ENCODE measurements at places on chromosomes 16 and 17.

- no peak for DNase-seq
These were observed 713.2 kb downstream of the KCNJ2 start for GRCh38 chr17:70882504-70882903.

- no peak for DNase-seq
These were observed 5.9 kb downstream of the CCL7 start for GRCh38 chr17:34275881-34276280.

- DNase-seq: no peak
These were observed 25.7 kb downstream of the C17orf100 start for GRCh38 chr17:6677158-6677831.

DNA sequence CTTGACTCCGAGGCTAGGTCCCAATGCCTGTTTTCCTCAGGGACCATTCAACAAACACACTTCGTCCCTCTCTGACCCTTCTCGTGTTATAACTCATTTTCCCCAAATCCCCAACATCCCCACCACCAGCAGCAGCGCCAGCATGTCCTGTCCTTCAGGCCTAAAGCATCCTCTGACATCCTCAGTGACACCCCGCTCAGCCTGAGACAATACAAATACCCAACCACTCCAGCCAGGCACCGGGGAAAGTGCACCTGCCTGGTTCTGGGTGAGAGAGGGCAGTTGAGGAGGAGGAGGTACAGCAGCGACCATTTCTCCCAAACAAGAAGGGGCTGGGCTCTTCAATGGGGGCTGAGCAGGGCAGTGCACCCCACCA, 4.7 kb downstream of the MNT start:
- DNase-seq: no peak

DNA sequence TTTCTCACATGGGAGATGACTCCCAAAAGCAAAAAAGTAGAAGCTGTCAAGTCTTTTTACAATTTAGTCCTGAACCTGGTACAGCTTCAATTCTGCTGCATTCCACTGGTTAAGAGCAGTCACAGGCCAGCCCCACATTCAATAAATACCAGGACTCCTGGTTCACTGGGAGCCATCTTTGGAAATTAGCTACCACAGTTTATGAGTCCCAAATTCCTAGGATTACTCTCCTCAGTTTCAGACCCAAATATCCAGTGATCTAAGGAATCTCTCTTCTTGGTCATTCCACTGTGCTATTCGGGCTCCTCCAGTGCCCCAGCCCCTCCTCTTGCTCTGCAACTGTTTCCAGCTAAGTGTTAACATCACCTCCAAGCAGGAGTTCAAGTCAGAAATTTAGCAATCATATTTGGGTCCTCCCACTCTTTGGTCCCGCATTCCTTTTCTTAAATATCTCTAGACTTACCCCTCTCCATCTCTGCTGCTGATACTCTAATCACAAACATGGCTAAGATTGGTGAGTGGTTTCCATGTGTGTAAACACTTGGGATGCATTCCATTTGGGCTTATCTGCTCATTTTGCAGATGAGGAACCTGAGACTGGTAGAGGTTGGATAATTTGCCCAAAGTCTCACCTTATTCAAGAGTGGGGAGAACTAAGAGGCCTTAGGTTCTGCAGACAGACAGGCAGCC, 9.6 kb upstream of the WIPF2 start:
- DNase-seq: no peak

GRCh38 chr16:50585331-50585776, 37.2 kb downstream of the NKD1 start:
- no peak for DNase-seq

- DNase-seq: no peak
These were observed 33.6 kb upstream of the MED9 start for GRCh38 chr17:17443173-17443572.

DNA sequence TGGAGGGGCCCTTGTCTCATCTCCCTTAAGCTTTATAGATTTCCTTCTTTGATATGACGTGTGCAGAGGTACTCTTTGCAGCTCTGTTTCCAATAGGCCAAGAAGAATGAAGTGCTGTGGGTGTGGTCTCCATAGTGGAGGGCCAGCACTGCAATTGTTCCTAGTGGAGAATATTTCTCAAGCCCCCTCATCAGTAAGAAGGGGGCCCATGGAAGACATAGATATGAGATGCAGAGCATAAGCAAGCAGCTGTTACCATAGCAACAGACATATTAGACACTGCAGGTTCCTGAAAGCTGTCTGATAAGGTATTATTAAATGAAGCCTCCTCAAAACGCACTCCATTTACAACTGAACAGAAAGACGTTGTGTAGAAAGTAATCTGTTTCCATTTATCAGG, 240.7 kb downstream of the ZFHX3 start:
- no peak for DNase-seq

- DNase-seq: no peak
These were observed 156.9 kb upstream of the KCNJ16 start for GRCh38 chr17:69918164-69918563.

DNA sequence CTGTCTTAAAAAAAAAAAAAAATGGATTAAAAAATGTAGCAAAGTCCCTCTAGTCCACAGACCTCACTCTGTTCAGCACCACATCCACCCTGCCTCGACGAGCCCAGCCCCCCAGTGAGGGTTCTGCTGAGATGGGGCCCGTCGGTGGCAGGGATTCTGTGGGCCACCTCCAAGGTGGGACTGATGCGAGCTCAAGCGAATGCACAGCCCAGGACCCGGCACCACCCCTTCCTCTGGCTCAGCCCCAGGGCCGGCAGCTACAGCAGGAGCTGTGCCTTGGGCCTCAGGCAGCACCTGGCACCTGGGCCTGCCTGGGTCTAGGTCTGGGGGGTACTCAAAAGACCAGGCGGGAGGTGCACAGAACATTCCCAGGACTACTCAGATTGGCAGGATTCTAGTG, 59.5 kb downstream of the ZNF778 start:
- no peak for DNase-seq

- no peak for DNase-seq
These were observed 1.2 kb downstream of the CNTNAP1 start for GRCh38 chr17:42683407-42684034.

- no peak for DNase-seq
These were observed 21.8 kb downstream of the ANKRD40 start for GRCh38 chr17:50685691-50686493.

GRCh38 chr17:40399185-40399584, 18.5 kb downstream of the TOP2A start:
- peak; percentile 56 for DNase-seq

- no peak for DNase-seq
These were observed 10.7 kb downstream of the COL1A1 start for GRCh38 chr17:50190603-50191358.

DNA sequence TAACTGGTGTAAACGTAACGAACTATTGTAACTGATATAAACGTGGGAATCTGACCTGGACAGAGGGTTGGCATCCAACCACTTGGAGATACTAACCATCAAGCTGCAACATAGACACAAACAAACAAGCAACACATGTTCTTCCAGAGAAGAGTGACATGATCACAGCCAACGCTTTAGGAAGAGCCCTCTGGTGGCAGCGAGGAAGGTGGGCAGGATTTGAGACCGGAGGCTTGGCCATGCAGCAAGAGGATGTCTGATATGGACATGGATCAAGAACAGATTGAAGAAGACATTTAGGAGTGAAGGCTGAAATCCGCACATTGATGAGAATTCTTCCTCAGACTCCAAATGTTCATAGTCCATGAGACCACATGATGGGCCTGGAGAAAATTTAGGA, 40.3 kb upstream of the TNRC6A start:
- peak; percentile 70 for DNase-seq

GRCh38 chr16:30068750-30069610, 3.4 kb downstream of the ALDOA start:
- no peak for DNase-seq

DNA sequence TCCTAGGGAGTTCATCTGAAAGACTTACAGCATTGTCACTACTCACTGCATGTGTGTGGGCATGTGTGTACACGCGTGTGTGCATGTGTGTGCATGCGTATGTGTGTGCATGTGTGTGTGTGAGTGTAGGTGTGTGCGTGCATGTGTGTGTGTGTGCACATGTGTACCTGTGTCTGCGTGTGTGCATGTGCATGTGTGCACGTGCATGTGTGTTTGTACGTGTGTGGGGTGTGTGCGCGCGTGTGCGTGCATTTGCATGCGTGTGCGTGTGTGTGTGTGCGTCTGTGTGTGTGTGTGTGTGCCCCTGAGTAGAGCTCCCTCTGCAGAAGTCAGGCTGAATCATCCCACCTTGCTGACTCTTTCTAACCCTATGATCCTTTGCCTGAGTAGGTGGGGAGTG, 114.8 kb upstream of the RBFOX1 start:
- DNase-seq: no peak

DNA sequence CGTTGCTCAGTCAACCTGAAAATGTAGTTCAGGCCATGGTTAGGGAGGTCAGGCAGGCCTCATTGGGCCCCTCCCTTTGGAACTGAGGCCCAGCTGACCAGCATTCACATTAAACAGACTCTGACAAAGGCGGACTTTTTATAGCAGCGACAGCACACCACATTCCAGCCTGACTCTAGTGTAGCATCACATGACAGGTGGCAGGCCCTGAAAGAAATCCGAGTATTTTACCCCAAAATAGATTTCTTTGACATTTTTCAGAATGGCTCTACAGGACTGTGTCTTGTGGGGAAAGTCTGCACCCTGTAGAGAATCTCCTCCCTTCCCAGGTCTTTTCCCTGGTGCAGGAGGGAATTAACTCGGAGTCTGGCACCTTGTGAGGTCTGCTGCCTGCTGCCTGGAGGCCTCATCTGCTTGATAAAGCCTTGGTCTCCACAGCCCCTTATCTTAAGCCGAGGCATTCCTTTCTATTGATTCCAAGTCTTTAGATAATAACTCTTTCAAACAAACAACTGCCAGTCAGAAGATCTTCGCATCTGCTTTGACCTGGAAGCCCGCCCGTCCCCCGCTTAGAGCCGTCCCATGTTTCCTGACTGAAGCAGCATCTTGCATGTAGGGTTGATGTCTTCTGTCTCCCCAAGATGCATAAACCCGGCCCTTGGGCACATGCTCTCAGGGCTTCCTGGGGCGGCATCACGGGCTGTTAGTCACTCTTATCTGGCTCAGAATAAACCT, 44.0 kb upstream of the CAPN15 start:
- DNase-seq: peak; percentile 76

DNA sequence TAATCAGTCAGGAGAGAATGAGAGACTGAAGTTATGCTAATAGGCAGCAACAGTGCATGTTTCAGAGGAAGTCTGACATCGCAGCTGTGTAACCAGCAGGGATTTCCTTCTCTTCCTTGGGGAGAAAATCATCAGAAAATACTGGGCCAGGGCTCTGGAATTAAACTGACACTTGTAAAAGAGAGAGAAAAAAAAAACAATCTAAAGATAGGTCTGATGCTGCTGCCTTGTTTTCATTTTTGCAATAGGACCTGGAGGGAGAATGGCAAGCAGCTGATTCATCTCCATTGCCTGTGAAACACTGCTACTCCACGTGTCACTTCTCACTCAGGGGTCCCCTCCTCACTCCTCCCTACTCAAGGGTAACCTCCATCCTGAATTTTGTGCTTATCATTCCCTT, 17.7 kb upstream of the CORO6 start:
- no peak for DNase-seq

GRCh38 chr16:66292241-66292935, 74.1 kb upstream of the CDH5 start:
- DNase-seq: no peak

GRCh38 chr17:28643983-28644786, 773 bp downstream of the BLTP2 start:
- peak; percentile 83 for DNase-seq

- no peak for DNase-seq
These were observed 68.3 kb upstream of the GCSH start for GRCh38 chr16:81164481-81164880.

DNA sequence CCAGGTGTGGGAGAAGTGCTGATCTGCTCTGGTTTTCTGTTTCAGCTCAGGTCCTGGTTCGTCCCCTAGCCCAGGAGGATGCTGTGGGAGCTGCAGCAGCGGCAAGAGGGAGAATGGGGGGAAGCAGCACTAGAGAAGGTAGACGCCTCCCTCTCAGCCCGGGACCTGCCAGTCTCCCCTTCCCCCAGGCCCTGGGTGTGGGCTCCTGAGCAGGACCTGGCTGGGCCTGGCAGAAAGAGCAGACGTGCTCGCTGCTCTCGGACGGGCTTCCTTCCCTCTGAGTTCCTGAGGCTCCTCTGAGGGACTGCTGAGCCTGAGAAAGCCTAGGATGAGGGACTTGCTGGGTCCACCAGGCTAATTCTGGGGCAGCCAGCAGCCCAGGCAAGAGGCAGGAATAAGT, 3.1 kb downstream of the PRCD start:
- DNase-seq: no peak

- DNase-seq: no peak
These were observed 817 bp downstream of the PSKH1 start for GRCh38 chr16:67893743-67894399.

DNA sequence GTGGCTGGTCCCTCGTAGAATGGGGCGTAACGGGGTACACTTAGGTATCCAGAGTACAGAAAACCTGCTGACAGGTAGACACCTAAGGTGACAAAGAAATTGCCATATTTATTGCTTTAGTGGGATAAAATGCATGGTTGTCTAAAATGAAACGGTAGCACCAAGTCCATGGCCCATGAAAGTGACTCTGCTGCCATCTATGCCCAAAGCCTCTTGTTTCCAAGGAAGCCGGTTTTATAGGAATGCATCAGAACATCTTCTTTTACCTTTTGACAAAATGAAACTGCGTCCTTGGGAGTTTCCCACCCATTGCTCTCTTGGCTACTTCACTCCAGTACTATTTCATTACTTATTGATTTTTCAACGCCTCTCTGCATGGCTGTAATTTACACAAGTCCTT, 151.3 kb upstream of the ZFHX3 start:
- DNase-seq: no peak

GRCh38 chr17:2137342-2138098, 82.6 kb downstream of the HIC1 start:
- no peak for DNase-seq

DNA sequence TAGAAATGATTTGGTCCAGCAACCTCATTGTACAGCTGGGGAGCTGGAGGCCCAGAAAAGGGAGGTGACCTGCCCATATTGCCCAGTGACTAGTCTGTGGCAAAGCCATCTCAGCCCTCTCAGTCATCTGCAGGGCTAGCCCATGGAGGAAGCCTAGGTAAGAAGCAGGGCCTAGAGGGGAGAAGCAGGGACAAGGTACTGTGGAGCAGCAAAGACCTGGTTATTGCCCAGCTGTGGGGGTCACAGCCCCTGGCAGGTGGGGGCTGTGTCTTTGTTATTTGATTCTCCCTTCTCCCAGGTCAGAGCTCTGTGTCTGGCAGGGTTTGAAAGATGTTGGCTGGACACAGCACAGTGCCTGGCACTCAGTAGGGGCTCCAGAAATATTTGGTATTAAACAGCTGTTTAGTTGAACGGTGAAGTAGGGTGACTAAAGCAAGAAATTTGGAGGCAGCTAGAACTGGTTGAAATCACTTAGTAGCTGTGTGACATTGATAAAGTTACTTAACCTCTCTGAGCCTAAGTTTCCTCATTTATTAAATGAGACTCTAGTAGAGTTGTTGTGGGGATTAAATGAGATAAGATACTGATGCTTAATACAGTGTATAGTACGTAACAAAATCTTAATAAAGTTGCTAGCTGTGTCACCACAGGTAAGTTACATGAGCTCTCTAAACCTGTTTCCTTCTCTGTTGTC, 17.3 kb downstream of the CCR7 start:
- no peak for DNase-seq
